CD4-positive, alpha-beta T cell (primary cell): ENCODE measurements at places on chromosomes 7 and 10. TPM values are rescaled to one million over a fixed set of nuclear protein-coding genes. Genes with fewer than 3 reads are reported as not detected.

The SPDYE1 gene
- not detected for total RNA-seq

The SORBS1 gene
- 1.4 TPM for total RNA-seq

The SKIDA1 gene
- total RNA-seq, result 0.25 TPM

The NUP42 gene
- 20.1 TPM for total RNA-seq

The TMEM229A gene
- not detected for total RNA-seq

The CDC14C gene
- not detected for total RNA-seq

The DPP6 gene
- not detected for total RNA-seq

The EIF5AL1 gene
- total RNA-seq, result 0.14 TPM

GRCh38 chr10:72730479-72730878 is 38.5 kb downstream of the MCU start:
- no peak for DNase-seq

- DNase-seq, result no peak
Observed at GRCh38 chr7:70684173-70684572, 447.8 kb upstream of the GALNT17 start.

DNA sequence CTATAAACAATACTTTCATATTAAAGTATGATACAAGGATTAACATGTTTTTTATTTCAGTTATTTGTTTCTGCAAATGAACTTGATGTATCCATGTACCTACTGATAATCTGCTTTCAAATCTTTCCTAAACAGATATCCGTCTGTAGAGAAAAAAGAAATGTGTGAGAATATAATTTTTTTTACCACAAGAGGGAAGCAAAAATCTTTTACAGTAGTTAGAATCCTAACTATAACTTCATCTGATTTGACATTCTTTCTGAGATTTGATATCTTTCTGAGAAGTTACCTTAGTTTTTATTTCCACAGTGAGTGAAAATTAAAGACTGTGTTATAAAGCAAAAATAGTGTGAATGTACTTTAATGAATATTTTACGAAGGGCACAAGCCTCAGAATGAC is 203.9 kb upstream of the PCLO start:
- no peak for DNase-seq

GRCh38 chr7:46089281-46089680 is 168.2 kb upstream of the IGFBP3 start:
- DNase-seq, result no peak

GRCh38 chr7:37645282-37646050 is 38.1 kb upstream of the GPR141 start:
- DNase-seq, result no peak

DNA sequence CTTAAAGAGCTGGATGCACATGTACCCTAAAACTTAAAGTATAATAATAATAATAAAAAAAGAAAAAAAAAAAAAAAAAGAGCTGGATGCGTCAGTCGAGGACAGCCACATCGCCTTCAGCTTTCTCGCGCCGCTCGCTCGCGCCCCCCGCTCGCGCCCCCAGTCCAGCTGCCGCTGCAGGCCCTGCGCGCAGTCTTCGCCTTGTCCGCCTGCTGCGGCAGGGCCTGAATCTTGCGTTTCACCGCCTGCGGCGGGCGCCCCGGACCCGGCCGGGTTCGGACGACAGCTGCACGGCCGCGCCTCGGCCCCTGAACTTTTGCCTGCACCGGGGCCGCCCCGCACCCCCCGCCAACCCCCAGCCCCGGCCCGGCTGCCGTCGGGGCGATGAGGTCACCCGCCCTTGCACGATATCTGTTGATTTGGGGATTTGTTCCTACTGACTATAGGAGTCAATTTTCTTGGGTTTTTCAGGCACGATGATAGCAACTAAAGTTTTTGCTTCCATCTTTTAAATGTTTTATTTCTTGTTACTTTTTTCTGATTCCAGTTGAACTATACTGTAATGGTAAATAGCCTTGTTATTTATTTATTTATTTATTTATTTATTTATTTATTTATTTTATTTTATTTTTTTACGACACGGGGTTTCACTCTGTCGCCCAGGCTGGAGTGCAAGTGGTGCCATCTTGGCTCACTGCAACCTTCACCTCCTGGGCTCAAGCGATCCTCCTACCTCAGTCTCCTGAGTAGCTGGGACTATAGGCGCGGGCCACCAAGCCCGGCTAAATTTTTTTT is 33.5 kb upstream of the CPN1 start:
- no peak for DNase-seq

- no peak for DNase-seq
Observed at GRCh38 chr7:32042900-32043299, 27.3 kb downstream of the PDE1C start.

DNA sequence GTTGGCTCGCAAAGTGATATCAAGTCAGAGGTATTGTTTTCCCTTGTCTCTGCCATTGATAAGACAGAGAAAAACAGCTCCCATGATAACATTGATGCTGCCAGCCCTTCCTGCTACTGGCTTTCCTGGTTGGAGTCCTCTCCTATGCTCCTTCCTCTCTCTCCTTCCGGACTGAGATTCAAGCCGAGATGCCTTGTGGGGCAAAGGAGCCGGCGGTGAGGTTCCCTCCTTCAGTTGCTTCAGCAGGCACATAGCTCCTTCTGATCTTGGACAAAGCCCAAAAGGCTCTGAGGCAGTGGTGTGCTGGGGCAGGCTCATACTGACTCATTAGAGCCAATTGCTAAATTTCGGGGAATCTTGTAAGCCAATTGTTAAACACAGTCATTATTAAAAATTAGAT is 8.8 kb upstream of the ZCCHC24 start:
- no peak for DNase-seq

GRCh38 chr10:70974351-70974901 is 86.1 kb upstream of the PCBD1 start:
- DNase-seq, result no peak

GRCh38 chr10:113169853-113170460 is 219.9 kb downstream of the TCF7L2 start:
- DNase-seq, result no peak

DNA sequence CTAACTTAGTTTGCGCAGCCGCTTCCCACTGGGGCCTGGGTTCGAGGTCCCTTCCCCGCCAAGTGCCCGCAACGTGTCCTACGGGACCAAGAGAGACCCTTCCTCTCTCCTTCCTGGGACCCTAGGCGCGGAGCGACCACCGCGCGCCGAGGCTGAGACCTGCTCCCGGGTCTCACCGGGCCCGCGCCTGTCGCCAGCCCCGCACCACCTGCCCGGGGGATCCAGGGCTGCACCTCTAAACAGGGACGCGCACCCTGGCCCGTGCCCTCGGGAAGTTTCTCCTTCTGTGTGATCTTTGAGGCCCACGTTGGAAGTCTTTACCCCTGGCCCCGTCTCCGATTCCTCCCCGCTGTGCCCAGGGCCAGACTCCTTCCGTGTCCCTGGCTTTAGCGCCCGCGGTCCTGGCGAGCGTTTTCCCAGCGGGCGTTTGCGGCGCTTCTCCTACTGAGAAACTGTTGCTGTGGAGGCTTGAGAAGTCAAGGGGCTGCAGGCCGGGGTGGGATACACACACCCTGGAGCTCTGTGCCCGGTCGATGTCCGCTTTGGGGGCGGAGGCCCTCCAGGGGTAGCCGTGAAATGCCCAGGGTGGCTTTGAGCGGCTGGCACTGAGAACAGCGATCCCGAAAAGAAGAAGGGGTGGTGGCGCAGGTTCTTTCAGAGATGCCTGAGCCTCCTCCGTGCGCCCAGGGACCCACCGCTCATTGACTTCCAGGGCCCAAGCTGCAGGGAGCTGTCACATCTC is 575 bp downstream of the PLPP4 start:
- no peak for DNase-seq

GRCh38 chr7:125299003-125299765 is 369.6 kb upstream of the POT1 start:
- DNase-seq, result no peak
